ENCODE measurements at places on chromosomes 1 and 21. TPM values are rescaled to one million over a fixed set of nuclear protein-coding genes. Genes with fewer than 3 reads are reported as not detected.

- no peak for DNase-seq
Measured at GRCh38 chr1:228835911-228836310, 100.6 kb downstream of the RHOU start.

GRCh38 chr1:50111503-50111902, 2.8 kb downstream of the ELAVL4 start:
- no peak for DNase-seq

SIK1 gene
- total RNA-seq: 5.2 TPM

ARMH1 gene
- total RNA-seq: 0.43 TPM

TMEM269 gene
- total RNA-seq: under 0.01 TPM
